Hematopoietic multipotent progenitor cell treated with erythropoietin and hydrocortisone succinate and interleukin-3 and kit ligand, for 17 days (in vitro differentiated cells): ENCODE measurements at places on chromosomes 16 and 17.

- DNase-seq = no peak
Measured at GRCh38 chr16:2465653-2466415, 5.3 kb upstream of the NTN3 start.

GRCh38 chr17:14756479-14756878 is 455.6 kb downstream of the HS3ST3B1 start:
- DNase-seq = no peak

- no peak for DNase-seq
Measured at GRCh38 chr17:27783440-27784350, 16.6 kb downstream of the NOS2 start.

DNA sequence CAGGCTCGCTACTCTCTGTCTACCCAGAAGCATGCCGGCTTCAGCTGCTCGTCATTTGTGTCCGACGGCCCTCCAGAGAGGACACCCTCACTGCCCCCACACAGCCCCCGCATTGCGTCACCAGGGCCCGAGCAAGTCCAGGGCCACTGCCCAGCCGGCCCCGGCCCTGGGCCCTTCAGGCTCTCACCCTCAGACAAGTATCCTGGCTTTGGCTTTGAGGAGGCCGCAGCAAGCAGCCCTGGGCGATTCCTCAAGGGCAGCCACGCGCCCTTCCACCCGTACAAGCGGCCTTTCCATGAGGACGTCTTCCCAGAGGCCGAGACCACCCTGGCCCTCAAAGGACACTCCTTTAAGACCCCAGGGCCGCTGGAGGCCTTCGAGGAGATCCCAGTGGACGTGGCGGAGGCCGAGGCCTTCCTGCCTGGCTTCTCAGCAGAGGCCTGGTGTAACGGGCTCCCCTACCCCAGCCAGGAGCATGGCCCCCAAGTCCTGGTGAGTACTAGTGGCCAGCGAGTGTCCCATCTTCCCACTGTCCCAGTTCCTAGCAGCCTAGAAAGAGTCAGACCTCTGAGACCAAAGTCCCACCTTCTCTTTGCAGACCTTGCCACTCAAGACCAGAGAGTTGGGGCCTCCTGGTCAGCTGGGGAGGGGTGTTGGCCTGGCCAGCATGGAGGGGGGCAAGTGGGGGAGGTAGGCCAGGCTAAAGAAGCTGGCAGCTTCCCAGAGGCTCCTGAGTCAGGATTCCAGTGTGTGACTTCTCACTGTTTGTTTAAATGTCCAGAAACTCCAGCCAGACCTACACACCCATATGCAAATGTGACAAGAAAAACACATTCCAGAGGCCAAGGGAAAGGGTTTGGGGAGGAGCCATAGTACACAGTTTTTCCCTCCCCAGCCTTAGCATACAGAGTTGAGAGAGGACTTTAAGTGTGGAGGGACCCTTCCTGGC is 18.6 kb downstream of the FOXN1 start:
- no peak for DNase-seq

- no peak for DNase-seq
Measured at GRCh38 chr17:64247836-64248235, 15.2 kb downstream of the TEX2 start.

- no peak for DNase-seq
Measured at GRCh38 chr17:8871081-8871581, 3.7 kb upstream of the PIK3R6 start.

GRCh38 chr17:7897773-7898172 is 9.2 kb downstream of the CHD3 start:
- DNase-seq = peak; percentile 45

GRCh38 chr17:40348562-40349476 is 15.7 kb downstream of the GJD3 start:
- DNase-seq = peak; percentile 50

GRCh38 chr16:89104303-89104702 is 10.7 kb downstream of the ACSF3 start:
- DNase-seq = no peak

- DNase-seq = peak; percentile 22
Measured at GRCh38 chr17:20191056-20191455, 181.9 kb downstream of the SPECC1 start.

DNA sequence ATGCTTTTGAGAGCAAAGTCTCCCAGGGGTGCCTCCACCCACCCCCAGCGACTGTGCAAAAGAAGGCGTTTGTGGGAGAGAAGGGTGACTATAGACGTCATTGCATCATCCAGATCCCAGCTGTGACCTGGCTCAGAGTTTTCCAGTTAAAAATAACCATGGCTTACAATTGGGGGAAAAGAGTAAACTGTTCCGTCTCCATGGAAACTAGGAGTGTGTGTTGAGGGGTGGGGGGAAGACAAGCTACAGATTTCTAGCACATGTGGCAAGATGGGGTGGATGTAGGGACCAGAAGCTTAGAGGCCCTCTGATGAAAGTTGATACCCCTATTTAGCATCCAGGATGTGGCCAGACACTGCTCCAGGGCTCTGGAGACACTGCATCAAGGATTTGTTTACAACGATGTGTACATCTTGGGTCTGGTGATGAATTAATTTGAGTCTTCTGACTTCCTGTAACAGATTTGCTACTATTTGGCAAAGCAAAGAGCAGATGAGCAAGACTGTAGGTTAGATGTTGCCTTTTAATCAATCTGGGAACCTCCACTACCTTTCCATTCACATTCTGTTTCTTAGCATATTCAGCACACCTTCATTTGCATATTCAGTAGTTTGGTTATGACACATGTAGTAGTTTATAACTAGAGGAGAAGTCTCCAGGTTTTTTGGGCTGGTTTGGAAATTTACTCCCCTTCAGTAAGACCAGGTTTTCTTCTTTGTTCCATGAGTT is 6.2 kb upstream of the DUSP14 start:
- no peak for DNase-seq

- DNase-seq = no peak
Measured at GRCh38 chr16:16052916-16053315, 103.5 kb downstream of the ABCC1 start.

DNA sequence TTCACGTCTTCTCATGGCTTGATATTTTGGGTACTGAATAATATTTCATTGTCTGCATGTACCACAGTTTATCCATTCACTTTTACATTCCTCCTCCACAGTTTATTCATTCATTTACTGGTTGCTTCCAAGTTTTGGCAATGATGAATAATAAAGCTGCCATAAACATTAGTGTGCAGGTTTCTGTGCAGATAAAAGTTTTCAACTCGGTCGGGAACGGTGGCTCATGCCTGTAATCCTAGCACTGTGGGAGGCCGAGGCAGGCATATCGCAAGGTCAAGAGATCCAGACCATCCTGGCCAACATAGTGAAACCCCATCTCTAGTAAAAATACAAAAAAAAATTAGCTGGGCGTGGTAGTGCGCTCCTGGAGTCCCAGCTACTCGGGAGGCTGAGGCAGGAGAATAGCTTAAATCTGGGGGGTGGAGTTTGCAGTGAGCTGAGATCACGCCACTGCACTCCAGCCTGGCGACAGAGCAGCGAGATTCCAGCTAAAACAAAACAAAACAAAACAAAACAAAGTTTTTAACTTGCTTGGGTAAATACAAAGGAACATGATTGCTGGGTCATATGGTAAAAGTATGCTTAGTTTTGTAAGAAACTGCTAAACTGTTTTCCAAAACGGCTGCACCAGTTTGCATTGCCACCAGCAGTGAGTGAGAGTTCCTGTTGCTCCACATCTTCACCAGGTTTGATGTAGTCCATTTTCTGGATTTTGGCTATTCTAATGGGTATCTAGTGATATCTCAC is 89.5 kb downstream of the WWP2 start:
- DNase-seq = no peak

- no peak for DNase-seq
Measured at GRCh38 chr16:9965079-9965478, 217.1 kb downstream of the GRIN2A start.

GRCh38 chr17:37278247-37278894 is 97.4 kb upstream of the C17orf78 start:
- DNase-seq = no peak

DNA sequence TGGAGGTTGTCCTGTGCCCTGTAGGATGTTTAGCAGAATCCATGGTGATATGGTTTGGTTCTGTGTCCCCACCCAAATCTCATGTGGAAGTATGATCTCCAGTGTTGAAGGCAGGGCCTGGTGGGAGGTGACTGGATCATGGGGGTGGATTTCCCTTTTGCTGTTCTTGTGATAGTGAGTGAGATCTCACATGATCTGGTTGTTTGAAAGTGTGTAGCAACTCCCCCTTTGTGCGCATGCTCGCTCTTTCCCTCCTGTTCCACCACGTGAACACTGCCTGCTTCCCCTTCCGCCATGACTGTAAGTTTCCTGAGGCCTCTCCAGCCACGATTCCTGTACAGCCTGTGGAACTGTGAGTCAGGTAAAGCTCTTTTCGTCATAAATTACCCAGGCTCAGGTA is 61.9 kb downstream of the ARHGAP17 start:
- no peak for DNase-seq

- no peak for DNase-seq
Measured at GRCh38 chr16:28621481-28622155, 11.8 kb upstream of the SULT1A1 start.

GRCh38 chr17:7114241-7114874 is at the start of gene ASGR2:
Gene ASGR2, minus strand, starts transcription at chr17:7114822. Its CDS starts 582 bp downstream, at chr17:7114240.
- no peak for DNase-seq

DNA sequence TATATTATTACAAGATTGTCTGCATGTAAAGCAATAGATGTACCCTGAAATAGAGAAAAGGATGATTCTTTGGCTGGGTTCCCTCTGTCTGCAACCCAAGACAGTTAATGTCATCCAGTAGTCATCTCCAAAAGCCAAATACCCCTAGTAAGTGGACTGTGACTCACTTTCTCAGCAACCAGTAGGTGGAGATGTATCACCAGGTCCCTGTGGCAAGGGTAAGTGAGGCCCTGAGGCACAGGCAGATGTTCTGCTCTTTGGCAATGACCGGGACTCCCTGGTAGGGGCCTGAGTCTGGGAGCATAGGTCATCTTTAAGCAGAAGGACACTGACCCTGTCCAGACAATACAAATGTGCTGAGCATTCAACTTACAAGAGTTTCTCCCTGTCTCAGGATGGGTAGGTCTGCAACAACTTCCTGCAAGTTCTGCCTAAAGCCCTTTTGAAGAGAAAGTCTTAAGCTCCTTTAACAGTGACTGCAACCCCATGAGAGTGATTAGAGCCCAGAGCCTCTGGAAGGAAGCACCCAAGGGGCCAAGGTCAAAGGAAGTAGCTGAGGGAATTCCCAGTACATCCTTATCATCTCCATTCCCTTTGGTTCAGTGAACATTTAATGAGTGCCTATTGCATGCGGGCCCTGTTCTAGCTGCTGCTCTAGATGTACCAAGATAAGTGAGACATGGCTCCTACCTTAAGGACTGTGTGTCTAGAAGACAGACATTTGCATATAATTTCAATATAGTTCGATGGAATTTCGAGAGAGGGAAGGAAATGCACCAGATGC is 31.9 kb downstream of the PMP22 start:
- DNase-seq = peak; percentile 15

- no peak for DNase-seq
Measured at GRCh38 chr16:47045459-47045858, 72.0 kb upstream of the DNAJA2 start.

DNA sequence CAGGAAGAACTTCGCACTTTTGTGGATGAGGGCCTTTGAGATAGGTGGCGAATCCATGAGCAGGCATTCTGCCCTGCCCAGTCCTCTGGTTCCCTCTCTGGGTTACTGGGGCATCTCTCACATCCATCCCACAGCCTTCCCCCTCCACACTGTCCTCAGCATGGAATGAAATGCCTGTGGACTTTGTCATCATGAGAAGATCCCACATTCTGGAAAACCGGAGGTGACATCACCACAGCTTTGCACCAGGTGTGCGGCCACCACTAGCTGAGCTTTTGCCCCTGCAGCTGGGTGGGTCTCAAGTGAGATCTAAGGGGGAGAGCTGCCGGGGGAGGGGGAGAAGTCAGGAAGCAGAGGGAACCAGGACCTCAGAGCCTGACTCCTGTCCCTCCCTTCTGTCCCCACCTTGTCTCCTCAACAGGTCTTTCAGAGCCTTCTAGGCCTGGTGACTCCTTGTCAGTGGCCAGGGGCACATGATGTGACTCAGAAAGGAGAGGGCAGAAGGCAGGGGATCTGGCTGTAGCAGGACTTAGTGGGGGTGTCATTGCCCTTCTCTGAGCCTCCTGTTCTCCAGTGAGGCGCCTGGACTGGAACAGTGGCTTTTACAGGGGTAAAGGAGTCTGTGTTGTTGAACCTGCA is 40.0 kb upstream of the DLX4 start:
- no peak for DNase-seq

DNA sequence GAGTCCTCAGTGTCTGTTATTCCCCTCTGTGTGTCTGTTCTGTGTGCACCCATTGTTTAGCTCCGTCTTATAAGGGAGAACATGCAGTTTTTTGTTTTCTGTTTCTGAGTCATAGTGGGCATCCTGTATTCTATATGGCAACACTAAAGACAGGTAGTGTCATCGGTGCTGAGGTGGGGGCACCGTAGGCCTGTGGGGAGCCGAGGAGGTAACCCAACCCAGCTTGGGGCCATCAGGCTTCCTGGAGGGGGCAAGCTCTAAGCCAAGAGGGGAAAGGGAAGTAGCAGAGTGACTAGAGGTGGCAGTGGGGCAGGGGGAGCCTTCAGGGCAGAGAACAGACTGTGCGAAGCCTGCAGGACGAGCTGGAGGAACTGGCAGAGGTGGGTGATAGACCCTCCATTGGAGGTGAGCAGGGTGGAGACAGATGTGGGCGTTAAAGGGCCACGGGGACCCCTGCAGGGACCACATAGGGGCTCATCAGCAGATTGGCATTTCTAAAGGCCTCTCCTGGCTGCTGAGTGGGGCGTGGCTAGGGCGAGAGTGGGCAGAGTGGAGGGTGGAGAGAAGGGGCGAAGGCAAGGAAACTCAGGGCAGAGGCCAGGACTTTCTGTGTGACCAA is 36.5 kb downstream of the CPNE2 start:
- DNase-seq = no peak

DNA sequence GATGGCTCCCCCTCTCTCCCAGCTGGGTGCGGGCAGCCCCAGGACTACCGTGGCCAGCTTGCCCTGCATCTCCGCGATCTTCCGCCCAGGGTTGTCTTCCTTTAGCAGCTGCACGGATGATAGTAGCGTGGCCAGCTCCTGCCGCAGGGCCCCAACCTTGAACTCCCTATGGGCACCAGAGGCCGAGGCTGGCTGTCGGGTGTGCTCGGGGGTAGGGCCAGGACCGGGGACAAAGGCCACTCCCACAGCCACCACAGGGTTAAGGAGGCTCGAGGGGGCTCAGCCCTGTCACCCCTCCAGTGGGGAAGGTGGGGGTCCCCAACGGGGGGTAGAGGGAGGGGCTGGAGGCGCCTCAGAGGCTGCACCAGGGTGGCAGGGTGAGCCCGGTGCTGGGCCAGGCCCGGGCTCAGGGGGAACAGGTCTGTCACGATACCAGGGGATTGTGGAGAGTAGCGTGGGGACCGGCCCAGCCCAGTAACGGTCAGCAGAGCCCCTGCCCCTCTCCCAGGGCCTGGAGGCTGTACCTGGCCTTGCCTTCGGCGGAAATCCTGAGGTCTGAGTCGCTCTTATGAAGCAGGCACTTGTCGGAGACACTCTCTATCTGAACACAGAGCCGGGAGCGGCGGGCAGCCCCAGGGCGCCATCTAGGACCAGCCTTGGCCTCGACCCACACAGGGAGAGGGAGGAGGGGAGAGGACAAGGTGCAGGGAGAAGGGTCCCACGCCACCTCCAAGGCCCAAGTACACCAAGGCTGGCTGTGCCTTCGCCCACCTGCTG is 5.2 kb downstream of the PERCC1 start:
- DNase-seq = no peak

- DNase-seq = no peak
Measured at GRCh38 chr17:68089881-68090280, 54.3 kb downstream of the KPNA2 start.
